Stimulated activated CD4-positive, alpha-beta T cell treated with anti-CD3 and anti-CD28 coated beads, Interleukin-15, amount 100 ng/mL, for 1 hour (primary cell): ENCODE measurements at places on chromosomes 16 and 17.

- DNase-seq = peak; percentile 8
These were observed 43.6 kb downstream of the SMG6 start for GRCh38 chr17:2259769-2260536.

DNA sequence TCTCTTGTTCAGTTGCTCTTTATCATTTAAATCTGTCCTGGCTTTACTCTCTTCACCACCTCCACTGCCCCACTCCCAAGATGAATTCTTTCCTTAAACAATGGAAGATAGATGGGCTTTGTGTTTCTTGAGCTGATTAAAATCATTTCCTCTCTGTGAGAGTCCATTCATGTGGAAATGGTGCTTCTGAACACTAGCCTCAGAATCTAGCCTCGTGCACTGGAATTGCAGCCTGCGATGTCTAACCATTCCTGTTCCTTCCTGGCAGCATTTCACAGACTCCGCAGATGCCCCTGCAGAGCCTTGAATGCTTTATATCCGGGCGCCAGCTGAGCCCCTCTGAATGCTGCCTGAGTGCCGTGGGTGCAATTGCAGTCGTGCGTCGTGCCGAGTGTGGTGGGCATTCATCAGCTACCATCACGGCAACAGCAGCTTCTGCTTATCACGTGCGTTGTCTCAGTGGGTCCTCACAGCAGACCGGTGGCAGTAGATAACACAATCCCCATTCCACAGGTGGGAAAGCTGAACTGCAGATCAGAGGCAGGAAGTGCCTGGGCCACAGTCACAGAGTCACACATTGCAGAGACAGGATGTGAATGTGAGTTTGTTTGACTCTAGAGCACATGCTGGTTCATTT is 172.8 kb upstream of the WSCD1 start:
- no peak for DNase-seq

DNA sequence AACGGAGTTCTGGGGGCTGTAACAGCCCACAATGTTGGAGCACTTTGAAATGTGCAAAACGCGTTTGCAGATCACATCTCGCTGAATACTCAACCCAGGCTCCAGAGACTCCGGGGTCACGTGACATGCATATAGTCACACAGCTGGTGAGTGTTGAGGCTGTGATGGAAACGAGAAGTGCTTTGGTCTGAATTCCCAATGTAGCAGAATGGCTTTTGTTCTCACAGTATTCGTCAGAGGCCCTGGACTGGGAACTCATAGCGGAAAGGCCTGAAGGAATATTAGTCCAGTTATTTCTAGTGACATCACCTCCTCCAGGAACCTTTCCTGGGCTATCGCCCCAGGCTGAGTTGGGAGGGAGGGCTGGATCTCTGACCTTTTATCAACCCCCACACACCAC is 95.8 kb upstream of the CRHR1 start:
- no peak for DNase-seq

DNA sequence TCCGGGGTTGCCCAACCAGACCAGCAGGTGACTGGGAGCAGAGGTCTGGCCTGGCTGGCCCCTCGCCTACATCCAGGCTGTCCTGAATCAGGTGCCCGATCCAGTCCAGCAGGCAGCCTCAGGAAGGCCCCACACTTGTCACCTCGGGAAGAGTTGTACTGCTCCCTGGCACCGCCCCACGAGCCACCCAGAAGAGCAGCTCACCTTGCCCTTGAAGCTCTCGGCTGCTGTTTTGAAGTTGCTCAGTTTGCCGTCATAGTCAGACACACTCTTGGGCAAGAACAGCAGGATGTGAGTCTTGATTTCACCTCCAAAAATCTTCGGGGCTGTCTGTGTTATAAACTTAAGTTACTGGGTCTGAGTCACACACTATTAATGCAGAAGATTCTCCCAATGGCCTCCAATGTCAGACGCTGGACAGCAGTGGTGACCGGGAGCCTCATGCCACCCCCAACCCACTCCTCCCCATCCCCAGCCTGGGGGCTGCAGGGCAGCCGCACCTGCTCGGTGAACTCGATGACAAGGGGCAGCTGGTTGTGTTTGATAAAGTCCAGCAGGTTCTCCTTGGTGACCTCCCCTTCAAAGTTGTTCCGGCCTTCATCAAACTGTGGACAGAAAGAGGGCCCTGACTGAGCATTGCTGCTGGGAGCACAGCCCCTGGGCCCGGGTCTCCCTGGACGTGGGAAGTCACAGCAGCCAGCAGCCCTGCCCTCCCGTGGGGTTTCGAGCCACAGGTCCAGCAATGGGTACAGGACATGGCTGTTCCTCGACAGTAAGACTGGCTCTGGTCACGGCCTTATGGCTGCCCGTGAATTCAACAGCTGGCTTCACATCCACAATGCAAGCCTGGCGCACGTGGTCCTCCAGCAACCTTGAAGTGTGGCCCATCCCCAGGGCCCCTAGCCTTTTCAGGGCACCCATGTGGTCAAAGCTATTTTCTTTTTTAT is 12.2 kb upstream of the PPP1R27 start:
- no peak for DNase-seq
